Fibroblast of upper back skin (primary cell): ENCODE measurements at places on chromosomes 1 and 21.

DNA sequence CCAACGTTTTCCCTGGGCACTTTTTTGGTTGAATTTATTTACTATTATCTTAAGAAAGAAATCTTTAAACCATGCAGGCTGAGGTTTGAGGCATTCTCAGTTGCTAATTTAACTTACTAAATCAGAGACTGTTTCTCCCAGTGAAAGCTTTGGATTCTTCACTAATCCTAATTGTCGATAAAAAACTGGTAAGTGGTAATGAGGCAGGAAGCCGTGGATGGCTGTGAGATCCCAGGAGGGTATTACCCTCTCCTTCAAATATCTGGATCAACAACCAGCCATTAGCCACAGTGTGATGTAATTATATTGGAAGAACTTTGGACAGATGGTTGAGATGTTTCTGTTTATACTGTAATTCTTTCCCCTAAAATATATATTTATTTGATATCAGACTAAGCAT, 485.0 kb downstream of the DISC1 start:
- peak; percentile 44 for DNase-seq

GRCh38 chr1:63612971-63613370, 19.8 kb downstream of the PGM1 start:
- DNase-seq = no peak

GRCh38 chr21:25569084-25569483, 38.2 kb downstream of the MRPL39 start:
- DNase-seq = peak; percentile 16

GRCh38 chr1:205571747-205572146, 60.1 kb downstream of the ELK4 start:
- DNase-seq = no peak

DNA sequence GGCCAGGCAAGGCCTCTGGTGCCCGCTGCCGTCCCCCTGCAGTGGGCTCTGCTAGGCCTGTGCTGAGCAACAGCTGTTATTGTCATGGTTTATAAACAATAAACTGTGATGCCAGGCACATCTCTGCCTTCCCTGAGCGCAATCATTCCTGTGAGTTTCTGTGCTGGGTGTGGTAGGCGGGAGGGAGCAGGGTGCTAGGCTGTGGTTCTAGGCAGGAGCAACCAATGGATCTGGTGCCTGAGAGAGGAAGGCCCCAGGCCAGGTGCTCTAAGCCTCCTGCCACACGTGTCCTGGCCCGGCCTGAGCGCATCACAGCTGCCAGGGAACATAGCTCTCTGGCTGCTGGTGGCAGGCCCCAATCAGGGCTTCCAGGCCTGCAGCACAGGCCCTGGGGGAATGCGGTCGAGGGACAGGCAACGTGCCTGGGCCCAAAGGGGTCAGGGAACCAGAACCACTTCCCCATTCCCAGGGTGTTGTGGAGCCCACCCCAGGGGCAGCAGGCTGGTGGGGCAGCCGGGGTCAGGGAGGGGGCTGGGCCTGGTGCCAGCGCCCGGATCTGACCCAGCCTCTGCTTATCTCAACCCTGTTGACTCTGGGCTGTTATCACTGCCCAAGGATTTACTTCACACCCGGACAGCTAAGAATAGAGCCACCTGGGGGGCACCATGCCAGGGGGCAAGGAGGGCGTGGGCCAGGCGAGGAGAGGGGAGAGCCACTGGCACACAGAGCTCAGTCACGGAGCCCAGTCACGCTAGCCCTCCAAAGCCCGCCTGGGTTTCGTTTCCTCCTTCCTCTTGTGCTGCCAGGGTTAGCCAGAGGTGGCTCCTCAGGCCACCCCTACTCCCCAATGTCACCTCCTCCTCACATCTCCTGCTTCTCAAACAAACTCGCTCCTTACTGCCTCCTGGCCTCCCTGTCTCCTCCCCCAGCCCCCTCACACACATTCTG, 11.5 kb downstream of the TRIM46 start:
- DNase-seq = no peak

GRCh38 chr1:225348400-225348799, 79.4 kb downstream of the LBR start:
- no peak for DNase-seq

GRCh38 chr1:94081566-94082344, 39.2 kb downstream of the ABCA4 start:
- DNase-seq = peak; percentile 81

- DNase-seq = no peak
These were observed 11.6 kb upstream of the NCMAP start for GRCh38 chr1:24544239-24544638.
